ENCODE measurements at places on chromosomes 4 and X. TPM values are rescaled to one million over a fixed set of nuclear protein-coding genes. Genes with fewer than 3 reads are reported as not detected.

GRCh38 chrX:20519146-20519545 is 252.4 kb upstream of the RPS6KA3 start:
- DNase-seq, result no peak

DNA sequence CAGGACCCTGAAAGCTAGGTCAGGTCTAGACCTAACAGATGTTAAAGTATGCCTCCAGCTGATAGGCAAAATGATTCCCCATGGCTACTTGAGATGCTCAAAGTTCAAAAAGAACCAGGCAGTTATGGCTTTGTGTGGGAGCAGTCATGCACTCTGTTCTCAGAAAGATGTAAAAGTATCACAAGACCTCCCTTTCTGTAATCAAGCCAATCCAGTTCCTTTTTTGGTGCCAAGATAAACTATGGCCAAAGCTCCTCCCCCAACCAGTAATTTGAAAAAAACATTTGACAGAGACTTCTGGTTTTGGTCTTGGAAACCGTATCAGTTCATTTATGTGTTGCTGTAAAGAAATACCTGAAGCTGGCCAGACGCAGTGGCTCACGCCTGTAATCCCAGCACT is 340.9 kb downstream of the CHIC1 start:
- DNase-seq, result no peak

- DNase-seq, result no peak
These were observed 327.3 kb upstream of the ARX start for GRCh38 chrX:25343060-25343459.

DNA sequence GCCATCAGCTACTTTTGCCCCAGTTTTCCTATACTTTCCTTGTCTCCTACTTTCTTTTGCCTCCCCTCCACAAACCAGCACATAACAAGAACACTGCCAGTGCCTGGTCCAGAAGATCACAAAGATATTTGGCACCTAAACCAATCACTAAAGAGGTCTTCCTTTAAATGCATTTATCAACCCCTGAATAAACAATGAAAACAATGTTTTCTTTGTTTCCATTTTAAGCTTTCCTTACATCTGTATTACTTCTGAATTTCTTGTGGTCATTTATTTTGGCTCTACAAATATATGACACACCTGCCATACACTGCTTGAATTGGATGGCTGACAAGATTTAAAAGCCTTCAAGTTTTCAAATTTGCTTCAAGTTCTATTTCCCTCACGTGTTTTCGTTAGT is 43.9 kb downstream of the MBNL3 start:
- DNase-seq, result no peak

GRCh38 chr4:102196221-102196620 is 149.1 kb downstream of the SLC39A8 start:
- no peak for DNase-seq

- no peak for DNase-seq
These were observed 115.6 kb downstream of the GPR143 start for GRCh38 chrX:9650091-9650490.

DNA sequence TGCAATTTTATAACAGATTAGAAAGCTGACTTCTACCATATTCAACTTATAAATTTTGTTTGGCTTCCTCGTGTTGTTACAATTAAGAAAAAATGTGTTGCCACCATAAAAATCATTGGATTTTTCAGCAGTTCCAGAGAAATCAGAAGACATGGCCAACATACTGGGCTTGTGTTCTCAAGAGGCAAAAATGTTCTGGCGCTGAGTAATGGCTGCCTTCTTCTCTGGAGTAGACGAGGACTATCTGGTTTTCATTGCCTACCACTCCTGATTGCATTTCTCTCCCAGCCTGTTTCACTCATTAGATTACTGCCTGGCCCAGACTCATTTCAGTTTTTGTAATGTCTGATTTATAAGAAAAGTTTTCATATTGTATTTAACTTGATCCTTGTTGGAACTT is 122.3 kb downstream of the ARHGAP10 start:
- no peak for DNase-seq

DNA sequence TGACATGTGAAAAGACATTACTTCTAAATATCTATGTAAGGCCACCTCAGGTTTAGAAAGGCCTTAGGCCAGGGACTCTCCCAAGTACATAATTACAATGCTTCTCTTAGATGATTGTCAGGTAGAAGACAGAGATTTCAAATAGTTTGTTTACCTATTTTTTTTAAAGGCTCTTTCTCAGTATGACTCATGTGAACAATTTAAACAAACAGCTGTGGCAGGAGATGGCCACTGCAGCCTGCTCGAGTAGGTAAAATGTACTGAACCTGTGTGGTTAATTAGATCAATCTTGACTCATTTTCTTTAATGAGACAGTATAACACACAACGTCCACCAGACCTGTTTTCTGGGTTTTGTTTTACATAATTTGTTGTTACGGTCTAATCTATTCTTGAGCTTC is 50.2 kb downstream of the LEF1 start:
- DNase-seq, result no peak

DNA sequence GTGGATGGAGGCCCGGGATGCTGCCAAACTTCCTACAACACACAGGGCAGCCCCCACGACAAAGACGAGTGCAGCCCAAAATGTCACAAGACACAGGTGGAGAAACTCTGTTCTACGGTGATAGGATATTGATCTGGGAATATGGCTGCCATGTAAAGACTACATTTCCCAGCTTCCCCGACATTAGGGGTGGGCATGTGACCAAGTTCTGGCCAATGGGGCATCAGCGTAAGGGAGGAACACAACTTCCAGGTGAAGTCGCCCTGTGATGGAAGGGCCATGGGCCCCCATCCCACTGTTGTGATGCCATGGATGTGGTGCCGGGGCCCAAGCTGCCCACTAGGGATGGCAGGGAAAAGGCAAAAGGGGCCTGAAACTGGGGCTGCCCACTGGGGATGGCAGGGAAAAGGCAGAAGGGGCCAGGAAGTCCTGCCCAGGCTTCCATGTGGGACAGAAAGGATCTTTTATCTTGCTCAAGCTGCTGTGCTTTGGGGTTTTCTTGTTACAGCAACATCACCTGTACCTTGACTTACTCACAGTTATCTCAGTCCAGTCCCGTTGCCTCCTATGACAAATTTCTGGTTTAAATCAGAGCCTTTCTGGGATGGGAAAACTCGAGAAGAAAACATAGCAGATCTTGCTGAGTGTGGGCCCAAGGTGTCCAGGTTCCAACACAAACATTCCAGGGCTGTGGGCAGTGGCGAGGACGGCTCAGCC is 9.7 kb upstream of the ADRA2C start:
- DNase-seq, result no peak

- DNase-seq, result no peak
These were observed 369.8 kb downstream of the DTHD1 start for GRCh38 chr4:36651253-36651652.

GRCh38 chr4:108205859-108206258 is 37.1 kb upstream of the LEF1 start:
- DNase-seq, result no peak

GRCh38 chrX:57902633-57903032 is 7.6 kb downstream of the ZXDA start:
- DNase-seq, result no peak

DNA sequence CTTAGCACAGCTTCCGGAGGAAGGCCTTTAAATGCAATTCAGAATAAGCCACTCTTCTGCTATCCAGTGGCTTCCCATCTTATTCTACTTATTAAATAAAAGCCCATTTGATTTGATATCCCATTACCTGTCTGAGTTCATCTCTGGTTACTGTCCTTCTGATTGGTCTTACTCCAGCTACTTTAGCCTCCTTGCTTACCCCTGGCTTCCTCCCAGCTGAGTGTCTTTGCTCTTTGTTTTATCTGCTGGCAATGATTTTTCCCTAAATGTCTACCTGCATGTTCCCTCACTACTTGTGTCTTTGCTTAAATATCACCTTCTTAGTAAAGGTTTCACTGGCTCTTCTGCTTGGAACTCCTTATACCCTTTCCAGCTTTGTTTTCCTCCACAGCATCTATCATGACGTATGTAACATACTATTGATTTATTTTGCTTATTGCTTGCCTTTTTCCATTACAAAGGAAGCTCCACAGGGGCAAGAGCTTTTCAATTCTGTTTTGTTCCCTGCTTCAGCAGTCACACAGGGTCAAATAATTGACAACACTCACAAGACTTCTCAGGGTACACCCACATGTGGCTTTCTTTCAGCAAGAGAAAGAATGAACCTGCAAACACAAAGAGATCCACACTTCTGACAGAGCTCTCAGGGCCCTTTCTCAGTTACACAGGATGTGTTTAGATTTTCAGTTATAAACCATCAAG is 63.8 kb downstream of the TBC1D19 start:
- no peak for DNase-seq

- no peak for DNase-seq
These were observed 370.4 kb downstream of the INPP4B start for GRCh38 chr4:142475663-142476062.

GRCh38 chr4:59180969-59181368 is 2019.2 kb upstream of the ADGRL3 start:
- DNase-seq, result no peak

DNA sequence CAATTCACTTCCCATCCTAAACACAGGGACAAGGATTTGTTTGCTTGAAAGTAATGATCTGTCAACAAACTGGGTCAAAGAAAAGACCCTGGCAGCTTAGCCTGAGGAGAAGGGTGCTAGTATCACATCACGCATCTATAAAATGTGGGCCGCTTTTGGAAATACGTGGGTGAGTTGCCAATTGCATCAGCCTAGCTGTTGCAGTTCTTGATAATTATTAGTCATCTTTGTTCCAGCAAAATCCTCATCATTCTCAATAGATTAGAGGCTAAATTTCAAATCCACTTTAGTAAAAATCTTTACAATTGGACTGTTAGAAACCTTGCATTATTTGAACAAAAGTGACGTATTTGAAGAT is 33.6 kb upstream of the TAPT1 start:
- DNase-seq, result no peak

DNA sequence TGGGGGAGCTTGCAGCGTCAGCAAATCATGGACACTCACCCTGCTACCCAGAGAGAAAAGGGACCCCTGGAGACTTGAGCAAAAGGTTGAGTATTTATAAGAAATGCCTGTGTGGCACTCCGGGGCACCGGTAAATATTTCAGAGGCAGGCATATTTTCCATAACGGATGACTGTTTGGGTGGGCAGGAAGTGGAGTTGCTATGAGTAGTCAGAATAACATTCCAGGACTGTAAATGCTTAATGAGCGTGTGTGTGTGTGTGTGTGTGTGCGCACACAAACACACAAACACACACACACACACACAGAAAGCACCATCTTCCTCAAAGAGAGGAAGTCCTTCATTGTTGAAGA is 74.6 kb downstream of the MXRA5 start:
- DNase-seq, result no peak

GRCh38 chr4:145540235-145540634 is 58.6 kb downstream of the SMAD1 start:
- no peak for DNase-seq

DNA sequence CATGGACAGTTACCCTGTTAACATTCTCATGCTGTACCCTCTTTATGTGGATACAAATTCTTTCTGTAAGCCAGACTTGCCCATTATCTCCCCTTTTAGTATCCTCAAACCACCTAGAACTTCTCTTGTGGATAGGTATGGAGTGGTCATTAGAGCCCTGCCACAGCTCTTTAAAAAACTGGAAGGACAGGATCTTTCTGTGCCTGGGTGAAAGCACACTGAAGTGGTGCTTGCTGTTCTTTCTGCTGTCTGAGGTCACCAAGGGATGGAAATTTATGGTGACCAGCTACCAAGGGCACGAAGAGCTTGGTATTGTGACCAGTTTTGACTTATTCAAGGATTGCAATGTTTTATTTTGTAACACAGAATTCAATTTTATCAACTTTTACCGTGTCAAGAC is 344.2 kb downstream of the CBLL2 start:
- no peak for DNase-seq

DNA sequence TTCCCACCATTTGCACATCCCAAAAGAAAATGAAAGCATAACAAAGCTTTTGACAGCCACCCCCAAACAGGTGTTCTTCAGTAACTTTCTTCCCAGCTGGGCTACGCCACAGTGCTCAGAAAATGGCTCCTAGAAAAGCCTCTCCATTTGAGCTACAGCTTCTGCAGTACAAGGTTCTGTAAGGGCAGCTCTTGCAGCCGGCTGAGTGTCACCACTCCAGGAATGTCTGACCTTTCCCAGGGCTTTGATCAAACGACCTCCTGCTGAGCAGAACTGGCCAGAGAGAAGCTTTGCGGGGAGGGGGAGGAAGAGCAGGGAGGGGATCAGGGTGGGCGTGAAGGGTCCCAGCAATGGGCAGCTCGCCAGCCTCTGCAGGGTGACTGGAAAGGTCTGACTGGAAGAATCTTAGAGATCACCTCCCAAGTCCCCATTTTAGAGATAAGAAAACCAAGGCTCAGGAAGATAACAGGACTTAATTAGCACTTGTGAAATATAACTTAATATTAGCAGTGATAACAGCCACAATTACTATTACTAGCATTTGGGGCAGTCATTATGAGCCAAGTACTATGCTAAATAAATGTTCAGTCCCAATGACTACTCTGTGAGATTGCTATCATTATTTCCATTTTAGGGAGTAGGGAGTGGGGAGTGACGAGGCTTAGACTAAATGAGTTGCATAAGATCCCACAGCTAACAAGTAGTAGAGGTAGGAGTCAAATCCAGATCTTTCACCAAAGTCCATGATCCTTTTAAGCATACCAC is 51.1 kb downstream of the LEF1 start:
- no peak for DNase-seq

DNA sequence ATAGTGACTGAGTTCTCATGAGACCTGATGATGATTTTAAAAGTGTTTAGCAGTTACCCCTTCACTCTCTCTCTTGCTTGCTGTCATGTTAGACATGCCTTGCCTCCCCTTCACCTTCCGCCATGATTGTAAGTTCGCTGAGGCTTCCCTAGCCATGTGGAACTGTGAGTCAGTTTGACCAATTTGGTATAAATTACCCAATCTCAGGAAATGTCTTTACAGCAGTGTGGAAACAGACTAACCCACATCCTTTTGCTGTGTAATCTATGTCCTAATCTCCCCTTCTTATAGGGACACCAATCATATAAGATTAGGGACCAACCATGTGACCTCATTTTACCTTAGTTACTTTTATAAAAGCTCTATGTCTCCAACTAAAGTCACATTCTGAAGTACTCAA is 677.8 kb downstream of the ADGRL3 start:
- DNase-seq, result no peak

DNA sequence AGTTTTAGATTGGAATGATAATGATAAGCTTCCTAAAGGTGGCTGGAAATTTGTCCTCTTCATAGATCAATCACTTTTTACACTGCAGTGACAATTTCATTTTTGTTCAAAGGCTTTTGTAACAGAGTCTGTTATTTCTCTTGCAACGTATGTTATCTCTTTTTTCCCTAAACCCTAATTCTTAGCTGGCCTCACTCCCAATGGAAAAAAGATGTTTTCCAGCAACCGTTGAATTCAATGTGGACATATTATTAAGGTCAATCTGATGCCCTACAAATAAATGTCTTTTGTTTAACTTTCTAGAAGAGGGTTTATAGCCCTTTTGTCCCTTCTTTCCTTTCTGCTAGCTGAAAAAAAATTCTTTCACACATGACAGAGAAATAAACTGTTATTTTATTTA is 192.7 kb upstream of the NWD2 start:
- DNase-seq, result no peak

RBMXL3 gene
- polyA plus RNA-seq, result not detected

AVPR2 gene
- polyA plus RNA-seq, result 2.4 TPM

UTP14A gene
- 26.2 TPM for polyA plus RNA-seq

MAGEE1 gene
- 6.3 TPM for polyA plus RNA-seq

GPAT3 gene
- polyA plus RNA-seq, result 20.4 TPM

Data from right renal cortex interstitium (tissue), 3 donors.